ENCODE measurements at places on chromosomes 1 and 21.

DNA sequence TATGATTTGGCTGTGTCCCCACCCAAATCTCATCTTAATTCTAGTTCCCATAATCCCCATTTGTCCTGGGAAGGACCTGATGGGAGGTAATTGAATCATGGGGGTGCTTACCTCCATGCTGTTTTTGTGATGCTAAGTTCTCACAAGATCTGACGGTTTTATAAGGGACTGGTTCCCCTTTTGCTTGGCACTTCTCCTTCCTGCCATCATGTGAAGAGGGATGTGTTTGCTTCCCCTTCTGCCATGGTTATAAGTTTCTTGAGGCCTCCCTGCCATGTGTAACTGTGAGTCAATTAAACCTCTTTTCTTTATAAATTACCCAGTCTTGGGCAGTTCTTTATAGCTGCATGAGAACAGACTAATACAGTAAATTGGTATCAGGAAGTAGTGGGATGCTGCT, 114.1 kb downstream of the ZNF648 start:
- DNase-seq = no peak

DNA sequence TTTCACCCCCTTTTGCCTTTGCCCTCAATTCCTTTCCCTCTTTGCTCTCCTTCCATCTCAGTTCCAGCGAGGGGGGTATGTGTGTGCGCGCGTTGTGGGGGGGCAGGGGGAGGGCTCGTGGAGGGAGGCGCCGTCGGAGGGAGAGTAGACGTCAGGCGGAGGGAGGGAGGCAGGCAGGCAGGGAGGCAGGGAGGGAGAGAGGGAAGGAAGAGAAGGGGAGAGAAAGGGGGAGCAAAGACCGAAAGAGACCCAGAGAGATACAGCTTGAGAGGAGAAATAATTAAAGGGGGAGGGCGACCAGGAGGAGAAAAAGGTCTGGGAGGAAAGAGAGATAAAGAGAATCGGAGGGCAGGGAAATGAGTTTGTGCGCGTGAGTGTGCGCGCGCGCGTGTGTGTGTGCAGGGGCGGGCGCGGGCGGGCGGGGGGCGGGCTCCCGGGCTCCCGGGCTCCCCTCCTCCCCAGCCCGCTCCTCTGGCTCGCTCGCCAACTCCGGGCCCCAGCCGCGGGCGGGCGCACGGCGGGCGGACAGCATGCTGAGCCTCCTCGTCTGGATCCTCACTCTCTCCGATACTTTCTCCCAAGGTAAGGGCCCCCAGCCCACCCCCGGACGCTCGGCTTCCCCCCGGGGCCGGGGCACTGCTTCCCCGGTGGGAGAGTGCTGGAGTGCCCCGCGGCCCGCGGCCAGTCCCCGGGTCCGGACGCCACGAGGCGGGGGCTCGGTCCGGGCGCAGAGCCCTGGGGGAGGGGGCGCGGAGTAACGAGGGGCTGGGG, at the start of gene KIRREL1:
Gene KIRREL1, plus strand, starts transcription at position 499 of the 771 bp plus-strand sequence. Its CDS starts 32 bp downstream, at position 531.
- no peak for DNase-seq

DNA sequence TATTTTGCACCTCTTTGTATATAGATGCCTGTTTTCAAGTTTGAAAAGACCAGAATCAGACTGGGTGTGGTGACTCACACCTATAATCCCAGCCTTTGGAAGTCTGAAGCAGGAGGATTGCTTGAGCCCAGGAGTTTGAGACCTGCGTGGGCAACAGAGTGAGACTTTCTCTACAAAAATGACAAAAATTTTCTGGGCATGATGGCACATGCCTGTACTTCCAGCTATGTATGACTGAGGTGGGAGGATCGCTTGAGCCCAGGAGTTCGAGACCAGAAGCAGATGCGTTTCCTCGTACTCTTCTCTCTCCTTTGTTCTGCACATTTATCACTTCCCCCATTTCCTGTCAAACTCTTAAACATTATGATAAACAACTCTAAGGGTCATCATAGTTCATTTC, 310.0 kb upstream of the SNX7 start:
- no peak for DNase-seq

DNA sequence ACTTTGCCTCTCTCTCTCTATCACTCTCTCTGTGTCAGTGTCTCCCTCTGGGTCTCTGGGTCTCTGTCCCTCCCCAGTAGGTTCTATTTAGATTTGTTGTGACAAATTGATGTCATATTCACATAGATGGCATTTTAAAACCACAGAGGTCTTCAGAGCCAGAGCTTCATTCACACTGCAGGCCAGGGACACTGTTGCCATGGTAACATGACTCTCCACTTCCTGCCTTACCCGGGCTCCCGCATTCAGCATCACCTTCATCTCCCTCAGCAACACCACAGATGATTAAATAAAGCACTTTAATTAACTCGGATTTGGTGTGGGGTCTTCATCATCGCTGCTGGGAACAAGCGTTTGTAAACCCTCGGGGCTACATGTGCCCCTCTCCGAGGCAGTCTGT, 132.6 kb downstream of the ETS2 start:
- DNase-seq = peak; percentile 56

- no peak for DNase-seq
Measured at GRCh38 chr1:5781079-5781478, 211.1 kb downstream of the NPHP4 start.

- DNase-seq = no peak
Measured at GRCh38 chr1:58620259-58620658, 43.2 kb upstream of the TACSTD2 start.

DNA sequence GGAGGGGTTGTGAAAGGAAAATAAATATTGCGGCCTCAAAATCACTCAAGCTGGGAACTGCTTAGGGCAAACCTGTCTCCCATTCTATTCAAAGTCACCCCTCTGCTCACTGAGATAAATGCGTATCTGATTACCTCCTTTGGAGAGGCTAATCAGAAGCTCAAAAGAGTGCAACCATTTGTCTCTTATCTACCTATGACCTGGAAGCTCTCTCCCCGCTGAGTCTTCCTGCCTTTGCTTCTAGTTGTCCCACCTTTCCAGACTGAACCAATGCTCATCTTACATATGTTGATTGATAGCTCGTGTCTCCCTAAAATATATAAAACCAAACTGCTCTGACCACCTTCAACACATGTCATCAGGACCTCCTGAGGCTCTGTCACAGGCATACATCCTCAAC, 91.6 kb upstream of the CAMK1G start:
- no peak for DNase-seq
